ENCODE measurements at places on chromosomes 2 and 18.

GRCh38 chr2:237072067-237072931 lies 13.4 kb upstream of the COPS8 start:
- no peak for DNase-seq

GRCh38 chr2:144358979-144359541 lies 160.9 kb downstream of the ZEB2 start:
- no peak for DNase-seq

DNA sequence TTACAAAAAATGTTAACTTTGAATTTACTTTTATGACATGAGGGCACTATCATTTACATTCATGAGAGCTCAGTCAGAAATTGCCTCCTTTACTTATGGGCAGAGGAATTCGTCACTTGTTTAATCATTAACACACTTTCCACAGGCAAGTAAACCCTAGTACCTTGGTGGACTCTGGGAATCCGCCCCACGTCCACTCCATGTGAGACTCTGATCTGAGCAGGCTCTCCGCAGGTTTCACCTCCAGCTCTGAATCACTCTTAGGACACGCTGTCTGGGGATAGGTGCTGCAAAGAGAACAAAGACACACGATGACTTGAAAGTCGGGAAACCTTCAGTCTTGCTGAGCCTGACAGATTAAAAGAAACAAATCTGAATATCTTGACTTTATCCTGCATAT lies 73.6 kb downstream of the LPIN2 start:
- DNase-seq, result no peak

DNA sequence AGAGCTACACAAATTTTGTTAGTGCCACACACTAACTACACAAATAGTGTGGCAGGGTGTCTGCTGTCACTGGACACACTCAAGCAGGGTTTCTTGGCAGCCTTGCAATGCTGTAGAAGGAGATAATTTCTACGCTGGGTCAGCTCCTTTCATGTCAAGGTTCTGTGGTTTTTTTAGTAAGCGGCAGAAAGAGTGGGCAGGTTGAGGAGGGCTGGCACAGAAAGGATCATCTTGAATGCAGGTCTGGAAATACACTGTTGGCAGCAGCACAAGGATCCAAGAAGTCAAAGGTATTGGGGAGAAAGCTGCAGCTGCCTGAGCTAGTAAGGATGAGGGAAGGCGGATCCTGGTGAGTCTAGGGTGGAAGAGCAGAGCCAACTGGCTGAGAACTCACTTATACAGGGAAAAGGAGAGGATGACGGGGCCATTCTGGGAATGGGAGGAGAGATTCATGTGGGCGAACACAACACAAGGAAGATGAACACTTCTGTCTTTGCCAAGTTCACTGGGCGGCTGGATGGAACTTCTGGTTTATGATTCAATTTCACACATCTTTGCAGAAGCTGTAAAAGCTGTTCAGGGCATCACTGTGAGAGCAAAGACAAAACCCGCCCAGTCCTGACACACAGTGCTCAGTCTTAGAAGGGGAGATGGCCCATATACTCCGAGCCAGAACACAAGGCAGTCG lies 16.9 kb upstream of the CYRIA start:
- no peak for DNase-seq

DNA sequence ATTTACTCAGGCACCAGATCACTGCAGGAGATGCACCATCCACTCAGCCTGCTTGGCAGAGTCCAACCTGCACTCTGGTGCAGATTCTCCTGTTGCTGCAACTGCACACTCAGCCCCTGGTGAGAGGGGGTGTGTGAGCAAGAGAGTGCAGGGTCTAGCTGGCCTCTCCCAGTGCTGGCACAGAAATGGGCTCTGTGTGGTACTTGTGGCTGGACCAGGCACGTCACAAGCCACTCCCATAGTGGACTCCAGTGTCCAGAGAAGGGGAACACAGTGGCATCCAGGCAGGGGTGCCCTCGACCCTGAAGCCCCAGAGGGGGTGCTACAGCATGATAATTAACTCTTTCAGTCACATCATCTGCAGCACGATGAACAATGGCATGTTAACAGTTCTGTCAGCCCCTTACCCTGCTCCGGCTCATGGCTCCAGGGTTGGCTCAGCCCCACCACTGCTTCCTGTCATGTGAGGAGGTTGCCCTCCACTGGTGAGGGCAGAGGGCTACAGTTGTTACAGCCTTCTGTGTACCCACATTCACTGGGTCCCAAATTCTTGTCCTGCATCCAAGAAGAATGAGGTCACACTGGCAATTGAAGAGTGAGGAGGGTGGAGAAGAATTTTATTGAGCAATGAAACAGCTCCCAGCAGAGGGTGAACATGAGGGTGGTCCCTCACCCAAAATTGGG lies 135.7 kb downstream of the EVA1A start:
- DNase-seq, result no peak

DNA sequence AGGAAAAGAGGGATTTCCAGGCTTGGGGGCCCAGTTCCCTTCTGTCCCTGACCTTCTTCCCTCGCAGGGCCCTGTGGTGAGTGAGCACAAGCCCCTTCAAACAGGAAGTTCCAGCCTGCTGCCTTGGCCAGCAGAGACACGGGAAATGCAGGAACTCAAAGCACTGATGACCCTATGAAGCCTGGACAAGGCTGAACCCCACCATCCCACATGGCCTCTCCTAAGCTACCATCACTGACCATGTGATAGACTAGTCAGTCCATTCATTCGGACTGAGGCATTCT lies 196.4 kb downstream of the TNS1 start:
- no peak for DNase-seq

GRCh38 chr2:173935305-173935704 lies 29.9 kb downstream of the SP3 start:
- no peak for DNase-seq

DNA sequence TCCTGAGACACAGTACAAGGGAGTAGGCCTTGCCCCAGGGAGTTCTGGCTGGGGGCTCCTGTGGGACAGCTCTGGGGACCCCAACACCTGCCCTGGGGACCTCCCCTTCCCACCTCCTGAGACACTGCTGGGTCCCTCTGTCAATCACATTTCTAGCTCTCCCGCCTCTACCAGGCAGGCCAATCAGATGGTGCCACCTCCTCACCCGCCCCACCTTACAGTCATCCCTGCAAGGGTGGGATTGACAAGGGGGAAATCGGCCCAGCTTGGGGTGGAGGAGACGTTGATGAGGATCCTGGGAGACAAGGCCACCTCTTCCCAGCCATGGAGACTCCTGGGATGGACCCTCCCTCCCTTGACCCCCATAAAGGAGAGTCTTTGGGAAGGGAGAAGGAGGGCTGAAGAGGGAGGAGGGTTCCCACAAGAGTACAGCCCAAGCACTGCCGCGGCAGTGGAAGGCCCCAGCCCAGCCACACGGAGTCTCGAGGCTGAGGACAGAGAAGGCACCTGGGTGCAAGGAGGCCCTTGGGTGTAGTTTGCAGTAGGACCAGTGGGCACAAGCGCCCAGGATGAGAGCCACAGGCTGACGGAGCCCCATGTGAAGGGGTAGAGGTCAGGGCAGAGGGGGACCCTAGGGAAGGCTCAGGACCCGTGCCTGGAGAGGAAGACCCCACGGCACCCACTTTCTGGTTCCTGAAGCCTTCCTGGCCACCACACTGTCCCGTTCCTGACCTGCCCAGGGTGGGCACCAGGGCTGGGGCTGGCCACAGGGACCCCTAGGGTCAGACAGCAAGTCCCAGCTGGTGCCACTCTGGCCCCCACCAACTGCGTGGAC lies 109.9 kb upstream of the OTOS start:
- DNase-seq, result no peak

DNA sequence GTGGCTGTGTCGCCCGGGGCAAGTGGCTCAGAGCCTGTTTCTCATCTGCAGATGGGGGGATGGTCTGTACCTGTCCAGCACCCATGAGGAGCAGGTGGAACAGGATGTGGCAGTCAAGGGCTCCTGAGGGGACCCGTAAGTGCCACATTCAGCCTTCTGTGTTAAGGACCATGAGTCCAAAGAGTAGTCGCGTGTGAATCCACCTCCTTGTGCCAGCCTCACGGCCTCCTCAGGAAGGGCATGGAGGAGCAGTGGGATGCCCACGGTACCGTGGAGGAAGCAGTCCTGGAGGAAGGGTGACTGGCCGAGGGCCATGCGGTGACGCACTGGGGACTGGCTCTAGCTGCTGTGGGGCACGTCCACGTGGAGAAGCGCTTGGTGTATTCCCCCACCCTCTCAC lies 61.1 kb downstream of the ODC1 start:
- no peak for DNase-seq

GRCh38 chr2:237686659-237687136 lies 59.3 kb downstream of the LRRFIP1 start:
- DNase-seq, result no peak

DNA sequence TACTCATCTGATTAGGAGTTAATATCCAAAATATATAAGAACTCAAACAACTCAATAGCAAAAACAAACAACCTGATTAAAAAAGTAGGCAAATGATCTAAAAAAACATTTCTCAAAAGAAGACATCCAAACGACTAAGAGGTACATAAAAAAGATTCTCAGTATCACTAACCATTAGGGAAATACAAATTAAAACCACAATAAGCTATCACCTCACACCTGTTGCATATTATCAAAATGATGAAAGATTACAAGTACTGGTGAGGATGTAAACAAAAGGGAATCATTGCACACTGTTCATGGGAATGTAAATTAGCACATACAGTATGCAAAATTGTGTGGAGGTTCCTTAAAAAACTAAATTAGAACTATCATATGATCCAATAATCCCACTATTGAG lies 865.5 kb downstream of the TMEM182 start:
- no peak for DNase-seq

GRCh38 chr18:824179-824578 lies 12.1 kb upstream of the YES1 start:
- no peak for DNase-seq

DNA sequence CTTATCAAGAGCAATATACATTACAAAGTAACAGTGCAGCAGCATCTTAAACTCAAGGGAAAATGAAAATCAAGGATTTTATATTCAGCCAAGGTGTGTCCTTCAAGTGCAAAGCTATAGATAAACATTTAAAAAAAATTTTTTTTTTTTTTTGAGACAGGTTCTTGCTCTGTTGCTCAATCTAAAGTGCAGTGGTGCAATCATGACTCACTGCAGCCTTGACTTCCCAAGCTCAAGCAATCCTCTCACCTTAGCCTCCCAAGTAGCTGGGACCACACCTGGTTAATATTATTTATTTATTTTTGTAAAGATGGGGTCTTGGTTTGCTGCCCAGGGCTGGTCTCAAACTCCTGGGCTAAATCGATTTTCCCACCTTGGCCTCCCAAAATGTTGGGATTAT lies 9.0 kb downstream of the CDKL4 start:
- no peak for DNase-seq

- peak; percentile 1 for DNase-seq
These were observed 6.8 kb downstream of the SCTR start for GRCh38 chr2:119517433-119517832.

GRCh38 chr2:226423498-226423960 lies 376.1 kb downstream of the IRS1 start:
- no peak for DNase-seq

- no peak for DNase-seq
These were observed 21.6 kb upstream of the KIF5C start for GRCh38 chr2:148853458-148853857.

GRCh38 chr2:195356026-195356425 lies 301.0 kb upstream of the SLC39A10 start:
- DNase-seq, result no peak

DNA sequence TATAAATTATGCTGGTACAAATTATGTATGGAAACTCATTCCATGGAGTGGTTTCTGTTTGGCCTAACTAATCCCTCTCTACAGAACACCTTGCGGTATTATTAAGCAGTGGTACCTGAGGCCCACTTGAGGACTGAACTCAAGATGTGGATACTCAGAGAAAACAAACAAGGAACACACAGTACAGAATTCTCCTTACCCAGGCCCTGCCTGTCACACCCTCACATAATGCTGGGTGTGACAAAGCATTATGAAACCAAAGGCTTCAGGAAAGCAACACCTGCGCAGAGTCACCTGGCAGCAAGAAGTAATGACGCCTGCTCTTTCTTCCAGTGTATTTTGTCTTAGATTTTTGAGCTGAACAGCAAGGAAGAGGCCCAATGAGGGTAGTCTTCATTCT lies 264.7 kb downstream of the PAX3 start:
- DNase-seq, result no peak

DNA sequence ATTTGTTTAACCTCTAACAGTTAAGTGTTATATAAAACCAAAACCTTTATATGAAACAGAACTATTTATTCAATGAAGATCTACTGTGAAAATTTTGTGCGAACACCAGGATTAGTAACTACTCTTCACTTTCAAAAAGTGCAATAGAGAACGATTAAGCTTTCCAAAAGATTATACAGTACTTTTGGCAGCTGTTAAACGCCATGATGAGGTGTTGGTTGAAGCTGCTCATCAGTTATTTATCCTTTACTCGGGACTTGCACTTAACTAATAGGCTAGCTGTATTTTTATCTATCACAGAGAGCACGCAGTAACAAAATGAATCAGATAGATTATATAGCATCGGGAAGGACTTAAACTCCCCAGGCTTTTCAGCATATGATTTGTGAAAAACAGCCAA lies 113.6 kb downstream of the GCA start:
- DNase-seq, result no peak

DNA sequence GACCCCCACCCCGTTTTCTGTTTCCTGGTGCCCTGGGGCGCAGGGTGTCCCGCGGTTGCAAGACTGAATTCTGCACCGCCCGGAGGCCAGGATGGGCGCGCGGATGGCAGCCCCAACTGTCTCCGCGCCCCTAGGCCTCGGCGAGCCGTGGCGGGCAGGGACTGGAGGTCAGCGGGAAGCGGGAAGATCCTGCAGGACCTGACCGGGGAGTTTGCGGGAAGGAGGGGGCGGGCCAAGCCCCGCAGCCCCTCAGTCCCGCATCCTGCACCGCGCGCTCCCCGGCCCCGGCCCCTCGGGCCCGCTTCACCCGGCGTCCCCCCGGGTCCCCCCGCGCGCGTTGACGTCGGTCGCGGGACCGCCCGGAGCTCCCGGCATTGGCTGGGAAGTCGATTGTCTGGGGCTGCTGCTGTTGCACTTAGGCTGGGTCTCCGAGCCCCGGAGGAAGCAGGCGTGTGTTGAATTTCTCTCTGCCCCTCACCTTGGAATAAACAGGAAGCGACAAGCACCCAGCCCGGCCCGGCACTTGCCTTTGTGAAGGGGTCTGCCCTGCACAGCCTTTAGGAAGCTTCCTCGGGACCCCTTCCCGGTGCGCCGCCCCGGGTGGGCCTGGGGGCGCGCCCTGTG lies at the start of gene LDLRAD4:
Gene LDLRAD4, plus strand, starts transcription at position 393 of the 624 bp plus-strand sequence.
- DNase-seq, result no peak

- DNase-seq, result no peak
These were observed 686.3 kb upstream of the HS6ST1 start for GRCh38 chr2:129004940-129005490.

GRCh38 chr2:55012672-55013484 lies 37.4 kb downstream of the RTN4 start:
- no peak for DNase-seq

GRCh38 chr2:201971531-201972228 lies 62.0 kb upstream of the FZD7 start:
- DNase-seq, result no peak

GRCh38 chr2:120140866-120141265 lies 82.3 kb downstream of the TMEM185B start:
- no peak for DNase-seq

- peak; percentile 85 for DNase-seq
These were observed 129.6 kb upstream of the SLC1A4 start for GRCh38 chr2:64859312-64860212.

GRCh38 chr2:43086451-43087221 lies 139.8 kb downstream of the ZFP36L2 start:
- no peak for DNase-seq
